ENCODE measurements at places on chromosomes 4 and X.

DNA sequence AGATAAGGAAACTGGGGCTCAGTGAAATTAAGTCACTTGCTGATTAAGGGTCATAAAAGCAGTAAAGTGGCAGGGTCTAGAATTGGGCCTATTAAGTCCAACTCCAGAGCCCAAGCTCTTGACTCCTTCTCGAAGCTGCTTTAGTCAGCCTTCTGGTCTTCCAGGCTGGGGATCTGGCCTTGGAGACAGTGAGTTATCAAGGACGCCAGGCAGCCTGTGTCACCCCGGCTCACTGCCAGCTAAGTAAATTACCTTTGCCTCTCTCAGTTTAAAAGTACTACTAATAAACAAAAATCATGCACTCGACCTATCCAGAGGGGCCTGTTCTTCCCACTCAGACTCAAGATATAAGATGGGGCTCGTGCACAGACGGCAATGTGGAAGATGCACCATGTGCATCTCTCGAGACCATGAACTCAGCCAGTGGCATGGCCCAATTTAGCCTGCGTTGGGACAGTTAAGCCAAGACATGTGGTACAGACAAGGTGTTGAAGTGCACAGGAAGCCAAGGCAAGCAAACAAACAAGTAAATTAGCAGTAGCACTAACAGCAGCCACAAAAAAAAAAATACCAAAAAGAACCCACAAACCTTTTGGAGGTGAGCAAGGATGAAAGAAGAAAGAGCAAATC, 62.0 kb upstream of the MAP3K15 start:
- no peak for DNase-seq

DNA sequence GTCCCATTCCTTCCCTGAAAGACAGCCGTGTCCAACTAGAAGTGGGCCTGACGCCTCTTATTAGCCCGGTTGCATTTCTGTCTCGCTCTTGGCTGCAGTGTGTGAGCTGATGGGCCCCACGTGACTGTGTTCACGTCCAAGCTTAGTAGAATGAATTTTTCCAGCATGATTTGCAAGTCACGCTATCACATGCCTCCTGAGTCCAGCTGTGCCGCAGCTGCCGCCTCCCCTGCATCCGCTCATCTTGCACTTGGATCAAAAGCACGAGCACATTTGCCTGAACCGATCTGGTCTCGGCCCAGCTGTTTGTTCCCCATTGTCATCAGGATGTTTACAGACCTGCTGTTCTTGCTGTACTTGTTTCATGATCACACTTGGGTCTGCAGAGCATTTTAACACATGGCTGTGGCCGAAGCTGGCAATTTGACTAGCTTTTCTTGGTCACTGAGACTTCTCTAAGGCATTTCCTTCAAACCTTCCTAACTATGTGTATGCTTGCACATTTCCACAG, 126.5 kb downstream of the KIT start:
- DNase-seq: peak; percentile 92

DNA sequence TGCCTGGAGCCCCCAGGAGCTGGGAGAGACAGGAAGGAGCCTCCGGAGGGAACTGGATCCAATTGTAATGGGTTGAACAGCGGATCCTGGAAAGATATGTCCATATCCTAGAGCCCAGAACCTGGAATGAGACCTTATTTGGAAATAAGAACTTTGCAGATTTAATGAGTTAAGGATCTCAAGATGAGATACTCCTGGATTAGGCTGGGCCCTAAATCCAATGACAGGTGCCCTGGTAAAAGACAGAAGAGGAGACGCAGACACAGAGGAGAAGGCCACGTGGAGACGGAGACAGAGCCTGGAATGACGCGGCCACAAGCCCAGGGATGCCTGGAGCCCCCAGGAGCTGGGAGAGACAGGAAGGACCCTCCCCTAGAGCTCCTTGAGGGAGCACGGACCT, 34.1 kb downstream of the P2RY8 start:
- DNase-seq: no peak

DNA sequence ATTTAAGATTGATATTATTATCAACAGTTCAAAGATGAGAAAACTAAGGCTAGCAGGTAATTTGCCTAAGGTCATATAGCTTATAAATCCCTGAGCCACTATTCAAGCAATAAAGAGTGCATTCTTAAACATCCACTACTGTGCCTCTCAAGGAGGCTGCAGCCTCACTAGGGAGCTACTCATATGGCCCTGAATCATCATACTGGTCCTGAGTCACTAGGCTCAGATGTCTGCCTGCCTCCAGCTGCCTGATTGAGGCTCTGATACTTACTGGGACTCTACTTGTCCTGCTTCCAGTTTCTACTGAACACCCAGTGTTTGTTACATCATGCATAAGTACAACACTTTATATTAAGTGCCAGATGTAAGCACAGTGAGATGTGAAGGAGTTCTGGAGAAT, 110.7 kb downstream of the AASDH start:
- DNase-seq: no peak

GRCh38 chr4:187027272-187027671, 303.6 kb upstream of the FAT1 start:
- DNase-seq: no peak

DNA sequence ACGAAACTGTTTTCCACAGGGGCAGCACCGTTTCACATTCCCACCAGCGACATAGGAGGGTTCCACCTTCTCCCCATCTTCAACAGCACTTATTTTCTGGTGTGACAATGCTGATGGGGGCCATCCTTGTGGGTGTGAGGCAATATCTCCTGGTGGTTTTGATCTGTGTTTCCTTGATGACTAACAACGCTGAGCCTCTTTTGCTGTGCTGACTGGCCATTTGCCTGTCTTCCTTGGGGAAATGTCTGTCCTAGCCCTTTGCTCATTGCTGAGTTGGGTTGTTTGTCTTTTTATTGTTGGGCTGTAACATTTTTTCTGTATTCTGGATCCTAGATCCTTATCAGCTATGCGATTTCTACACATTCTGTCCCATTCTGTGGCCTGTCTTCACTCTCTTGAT, 33.7 kb downstream of the ATP2B3 start:
- DNase-seq: no peak

GRCh38 chrX:20527558-20528011, 260.9 kb upstream of the RPS6KA3 start:
- DNase-seq: no peak

GRCh38 chrX:136192839-136193414, 45.6 kb downstream of the FHL1 start:
- DNase-seq: no peak

- DNase-seq: no peak
Observed at GRCh38 chr4:5760246-5760645, 49.2 kb downstream of the EVC start.

- no peak for DNase-seq
Observed at GRCh38 chrX:111098874-111099273, 2.9 kb downstream of the PAK3 start.

DNA sequence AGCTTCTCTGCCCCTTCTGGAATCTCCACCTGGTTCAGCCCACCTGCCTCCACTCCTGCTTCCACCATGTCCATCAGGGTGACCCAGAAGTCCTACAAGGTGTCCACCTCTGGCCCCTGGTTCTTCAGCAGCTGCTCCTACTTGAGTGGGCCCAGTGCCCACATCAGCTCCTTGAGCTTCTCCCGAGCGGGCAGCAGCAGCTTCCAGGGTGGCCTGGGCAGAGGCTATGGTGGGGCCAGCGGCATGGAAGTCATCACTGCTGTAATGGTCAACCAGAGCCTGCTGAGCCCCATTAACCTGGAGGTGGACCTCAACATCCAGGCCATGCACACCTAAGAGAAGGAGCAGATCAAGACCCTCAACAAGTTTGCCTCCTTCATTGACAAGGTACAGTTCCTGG, 74.4 kb upstream of the ZXDA start:
- no peak for DNase-seq

DNA sequence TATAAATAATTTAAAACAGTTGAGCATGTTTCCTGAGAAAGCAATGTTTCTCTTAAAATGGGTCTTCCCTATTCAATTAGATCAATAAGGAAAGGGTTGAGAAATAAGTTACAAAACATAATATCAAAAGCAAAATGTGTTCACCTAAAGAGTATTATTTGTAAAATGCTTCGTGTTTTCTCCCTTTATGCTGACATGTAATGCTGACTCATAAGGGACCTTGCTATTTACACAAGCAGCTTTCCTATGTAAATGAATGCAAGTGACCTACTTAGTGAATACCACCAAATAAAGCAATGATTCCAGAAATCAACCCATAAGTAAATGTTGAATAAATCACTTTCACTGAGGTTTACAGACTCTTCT, 91.5 kb downstream of the ELOVL6 start:
- DNase-seq: no peak

DNA sequence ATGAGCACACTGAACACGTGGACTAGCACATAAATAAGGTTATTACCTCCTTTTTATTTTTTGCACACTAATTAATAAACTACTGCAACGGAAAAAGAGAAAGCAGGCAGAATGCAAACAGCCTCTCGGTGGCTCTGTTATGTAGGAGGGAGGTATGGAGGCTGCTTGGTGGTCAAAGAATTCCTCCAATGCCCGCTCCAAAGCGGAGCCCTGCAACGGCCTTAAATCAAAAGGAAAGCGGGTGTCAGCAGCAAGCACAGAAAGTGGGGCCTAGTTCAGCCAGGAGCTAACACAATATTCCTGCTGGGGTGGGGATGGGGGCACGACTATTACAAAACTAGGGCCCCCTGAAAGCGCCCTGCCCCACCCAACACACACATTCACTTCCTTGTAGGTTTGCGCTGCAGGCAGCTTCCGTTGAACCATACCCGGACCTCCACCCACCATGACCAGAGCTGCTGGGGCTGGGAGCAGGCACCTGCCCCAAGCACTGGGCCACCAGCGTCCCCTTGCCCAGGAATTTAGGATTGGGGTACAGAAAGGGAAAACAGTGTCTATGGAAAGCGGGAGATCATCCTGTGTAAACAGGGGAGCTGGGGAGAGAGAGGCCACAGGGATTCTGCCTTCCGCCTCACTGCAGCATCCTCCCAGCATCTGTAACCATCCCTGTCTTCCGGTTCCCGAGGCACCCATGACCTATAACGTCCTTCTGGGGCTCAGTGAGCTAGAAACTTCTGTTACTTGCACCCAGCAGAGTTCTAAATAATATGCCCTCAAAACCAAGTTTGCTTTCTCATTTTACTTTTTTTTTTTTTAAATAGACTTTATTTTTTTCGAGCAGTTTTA, 57.1 kb upstream of the DDX3X start:
- DNase-seq: no peak

DNA sequence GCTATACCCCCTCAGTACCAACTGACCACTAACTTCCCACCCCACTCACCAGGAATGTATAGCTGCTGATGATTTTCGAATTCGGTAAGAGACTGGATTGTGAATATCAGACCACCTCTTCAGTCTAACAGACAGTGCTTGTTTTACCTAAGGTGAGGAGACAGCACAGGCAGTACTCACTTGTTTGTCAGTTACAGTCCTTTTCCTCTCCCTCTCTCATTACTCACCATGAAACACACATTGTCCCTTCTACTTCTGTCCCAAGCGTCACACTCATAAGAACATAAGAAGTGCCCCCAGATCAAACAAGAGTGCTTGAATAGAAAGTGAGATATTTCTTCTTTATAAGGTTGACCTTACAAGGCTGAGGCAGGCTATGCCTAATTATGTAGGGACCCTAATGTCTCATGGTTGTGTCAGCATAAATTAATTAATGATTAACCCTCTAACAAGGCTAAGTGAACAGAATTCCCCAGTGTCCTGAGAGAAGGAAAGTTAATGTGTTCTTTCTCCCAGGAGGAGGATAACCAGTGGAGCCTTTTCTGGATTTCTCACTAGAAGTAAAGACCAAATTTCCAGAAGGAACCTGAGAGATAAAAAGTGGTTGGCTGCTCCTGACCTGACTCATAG, 32.2 kb downstream of the ZCCHC12 start:
- DNase-seq: no peak

GRCh38 chrX:72396117-72396516, 90.4 kb upstream of the CITED1 start:
- no peak for DNase-seq

DNA sequence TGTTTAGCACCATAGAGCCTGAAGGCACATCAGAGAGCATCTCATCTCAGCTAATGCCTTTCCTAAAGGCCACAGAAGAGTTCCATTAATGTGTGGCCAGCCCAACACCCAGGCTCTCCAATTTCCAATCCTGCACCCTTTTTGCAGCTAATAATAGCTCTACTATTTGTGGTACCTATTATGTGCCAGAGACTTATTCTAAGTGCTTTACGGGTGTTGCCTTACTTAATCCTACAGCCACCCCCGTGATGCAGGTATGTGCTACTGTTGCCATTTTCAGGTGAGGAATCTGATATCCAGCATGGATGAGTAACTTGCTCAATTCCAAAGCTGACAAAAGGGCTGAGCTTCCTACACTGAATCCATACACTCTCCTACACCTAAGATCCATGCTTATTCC, 217.6 kb upstream of the GALNT7 start:
- no peak for DNase-seq

DNA sequence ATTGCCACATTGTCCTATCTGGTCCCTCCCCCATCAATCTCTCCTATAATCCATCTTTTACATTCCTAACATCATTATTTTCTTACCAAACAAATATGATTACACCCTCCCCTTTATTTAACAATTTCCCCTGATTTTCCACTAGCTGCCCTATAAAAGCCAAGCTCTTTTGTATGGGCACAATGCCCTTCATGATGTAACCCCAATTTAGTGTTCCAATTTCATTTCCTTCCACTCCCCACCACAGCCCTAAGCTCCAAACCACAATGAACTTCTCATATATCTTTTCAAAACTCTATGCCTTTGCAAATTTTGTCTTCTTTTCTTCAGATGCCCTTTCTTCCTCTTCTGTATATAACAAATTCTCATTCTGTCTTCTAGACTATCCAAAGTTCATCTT, 39.5 kb upstream of the PTPN13 start:
- DNase-seq: no peak

GRCh38 chr4:79241846-79242245, 84.0 kb downstream of the NAA11 start:
- DNase-seq: no peak

DNA sequence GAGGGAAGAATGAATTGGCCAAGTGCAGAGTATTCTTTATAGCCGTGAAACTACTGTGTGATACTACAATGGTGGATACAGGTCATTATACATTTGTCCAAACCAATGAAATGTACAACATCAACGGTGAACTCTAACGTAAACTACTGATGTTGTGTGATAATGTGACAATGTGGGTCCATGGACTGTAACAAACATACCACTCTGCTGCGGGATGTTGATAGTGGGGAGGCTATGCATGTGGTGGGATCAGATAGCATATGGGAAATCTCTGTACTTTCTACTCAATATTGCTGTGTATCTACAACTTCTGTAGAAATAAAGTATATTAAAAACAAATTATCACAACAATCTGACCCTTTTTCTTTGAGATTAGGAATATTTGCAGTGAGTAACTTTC, 101.1 kb downstream of the TEX13C start:
- DNase-seq: no peak

- DNase-seq: no peak
Observed at GRCh38 chr4:186851291-186852072, 127.8 kb upstream of the FAT1 start.

- DNase-seq: peak; percentile 37
Observed at GRCh38 chrX:141278306-141278705, 36.0 kb upstream of the SPANXC start.

All from globus pallidus (tissue), 1 donor.